CD4-positive, alpha-beta T cell treated with Interferon alpha-2 for 1 hour (primary cell): ENCODE measurements at places on chromosomes 7 and 10.

DNA sequence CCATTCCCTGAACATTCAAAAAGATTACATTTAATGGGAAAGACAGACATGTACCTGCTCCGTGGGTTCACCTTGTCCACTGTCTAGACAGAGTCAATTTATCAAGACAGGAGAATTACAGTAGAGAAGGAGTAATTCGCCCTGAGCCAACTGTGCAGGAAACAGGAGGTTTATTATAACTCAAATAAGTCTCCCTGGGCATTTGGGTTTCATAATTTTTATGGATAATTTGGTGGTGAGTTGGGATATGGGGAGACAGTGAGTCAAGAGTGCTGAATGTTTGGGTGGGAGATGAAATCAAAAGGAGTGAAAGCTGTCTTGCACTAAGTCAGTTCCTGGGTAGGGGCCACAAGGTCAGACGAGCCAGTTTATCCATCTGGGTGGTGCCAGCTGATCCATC is 165.9 kb upstream of the NAMPT start:
- DNase-seq = no peak

DNA sequence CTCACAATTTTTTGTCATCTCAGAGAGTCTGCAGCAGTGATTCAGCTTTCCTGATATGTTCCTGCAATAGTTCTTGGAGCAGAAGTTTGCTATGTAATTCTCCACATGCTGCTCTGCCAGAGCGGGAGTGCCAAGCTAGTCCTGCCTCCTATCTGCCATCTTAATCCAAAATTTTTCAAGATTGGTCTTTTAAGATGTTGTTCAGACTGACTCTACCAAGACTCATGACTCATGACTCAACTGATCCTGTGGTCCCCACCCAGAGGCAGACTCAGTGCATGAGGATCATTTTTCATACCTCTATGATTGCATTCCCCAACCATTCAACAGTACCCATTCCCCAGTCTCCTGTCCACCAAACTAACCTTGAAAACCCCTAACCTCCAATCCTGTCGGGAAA is 470.8 kb downstream of the INHBA start:
- no peak for DNase-seq

DNA sequence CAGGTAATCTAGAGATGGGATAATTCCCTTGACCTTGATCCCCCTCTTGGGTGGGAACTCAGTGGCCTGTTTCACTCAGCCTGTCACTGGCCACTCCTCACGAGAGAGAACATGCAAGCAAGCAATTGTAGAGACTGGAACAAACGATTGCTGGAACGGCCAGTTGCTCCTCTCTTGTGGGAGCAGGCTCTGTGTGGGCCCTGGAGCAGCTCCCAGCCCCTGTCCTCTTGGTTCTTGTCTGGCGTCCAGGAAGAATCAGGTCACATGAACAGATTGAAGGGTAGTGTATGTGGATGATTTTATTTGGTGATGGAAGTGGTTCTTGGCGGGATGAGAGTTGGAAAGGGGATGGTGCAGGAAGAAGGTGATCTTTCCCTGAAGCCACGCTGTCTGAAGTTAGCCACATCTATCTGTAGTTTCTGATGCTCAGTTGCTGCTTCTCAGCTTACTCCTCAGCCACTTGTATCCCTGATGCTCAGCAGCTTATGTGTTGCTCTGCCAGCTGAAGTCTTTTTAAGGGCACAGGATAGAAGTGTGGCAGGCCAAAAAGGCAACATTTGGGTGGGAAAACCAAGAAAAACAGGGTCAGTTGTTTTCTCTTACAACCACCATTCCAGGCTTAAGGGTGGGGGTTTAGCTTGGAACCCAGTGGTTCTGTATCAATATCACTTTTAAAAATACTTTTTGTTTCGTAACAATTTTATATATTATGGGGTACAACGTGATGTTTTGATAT is 15.9 kb downstream of the RNF133 start:
- no peak for DNase-seq

GRCh38 chr7:144821067-144821466 is 14.8 kb downstream of the TPK1 start:
- no peak for DNase-seq

DNA sequence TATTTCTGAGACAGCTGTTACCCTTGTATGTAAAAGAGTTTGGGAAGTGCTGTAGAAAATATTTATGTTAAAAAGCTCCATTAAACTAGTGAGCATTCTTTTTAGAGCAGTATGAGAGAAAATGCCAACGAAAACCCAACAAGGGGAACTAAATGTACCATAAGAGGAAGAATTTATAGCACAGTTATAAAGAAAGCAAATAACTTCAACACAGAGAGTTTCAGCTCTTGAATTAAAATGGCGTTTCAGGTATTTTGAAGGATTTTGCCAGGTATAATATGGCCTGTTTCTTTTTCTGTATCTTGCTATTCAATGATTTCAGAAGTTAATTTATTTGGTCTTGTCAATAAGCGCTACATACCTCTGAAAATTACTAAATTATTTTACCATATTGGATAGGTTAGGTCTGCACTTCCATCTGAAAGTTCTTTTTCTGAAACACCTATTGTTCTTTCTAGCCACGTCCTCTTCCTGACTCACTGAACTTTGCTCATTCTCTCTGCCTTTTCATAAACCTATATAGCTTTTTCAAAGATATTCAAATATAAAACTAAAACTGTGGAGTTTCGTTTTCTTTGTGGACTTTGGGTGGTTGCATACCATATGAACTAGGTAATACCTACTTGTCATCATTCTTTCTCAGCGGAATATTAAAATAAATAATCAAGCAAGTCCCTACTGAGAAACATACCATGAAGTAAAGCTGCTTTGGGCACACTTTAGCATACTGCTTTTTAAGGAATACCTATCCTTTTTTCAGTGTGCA is 136.1 kb downstream of the SEMA3A start:
- no peak for DNase-seq

- no peak for DNase-seq
Observed at GRCh38 chr7:31775556-31775955, 88.5 kb downstream of the PPP1R17 start.

DNA sequence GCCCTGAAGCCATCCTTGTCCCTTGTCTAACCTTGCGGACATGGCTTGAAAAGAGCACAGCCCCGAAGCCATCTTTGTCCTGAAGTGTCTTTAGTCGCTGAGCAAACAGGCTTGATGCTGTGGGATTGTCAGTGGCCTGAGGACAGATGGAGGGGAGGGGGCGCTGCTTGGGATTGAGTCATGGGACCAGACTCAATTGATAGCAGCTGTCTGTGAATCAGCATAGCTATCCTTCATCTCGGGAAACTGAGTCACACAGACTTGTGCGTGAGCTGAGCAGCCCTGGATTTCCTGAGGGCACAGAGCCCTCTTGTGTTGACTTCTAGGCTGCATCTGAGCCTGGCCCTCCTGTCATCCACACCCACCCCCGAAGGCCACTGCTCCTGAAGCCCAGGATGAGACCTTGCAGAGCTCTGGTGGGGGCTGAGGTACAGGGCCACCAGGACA is 14.4 kb downstream of the MYO1G start:
- DNase-seq = no peak

DNA sequence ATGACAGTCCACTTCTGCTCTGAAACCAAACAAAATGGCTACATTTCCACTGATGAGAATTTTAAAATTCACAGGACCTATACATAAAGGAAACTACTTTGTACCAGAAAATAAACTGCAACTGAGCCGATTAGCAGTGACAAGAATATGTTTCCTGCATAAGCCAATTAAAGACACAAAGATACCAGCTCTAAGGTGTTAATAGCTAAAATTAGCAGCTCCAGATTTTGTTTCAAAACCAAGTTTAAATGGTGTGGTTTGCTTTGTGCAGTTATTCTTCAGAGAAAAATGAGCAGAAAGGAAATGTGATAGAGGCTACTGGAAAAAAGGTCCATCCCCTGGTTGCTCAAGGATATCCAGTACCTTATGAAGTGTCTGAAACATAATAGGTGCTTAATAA is 123.2 kb downstream of the ANK3 start:
- no peak for DNase-seq
